ENCODE measurements at places on chromosomes 2 and 18.

GRCh38 chr2:150332383-150332782 lies 155.1 kb downstream of the RND3 start:
- DNase-seq = peak; percentile 0

- no peak for DNase-seq
These were observed 176.7 kb upstream of the TPO start for GRCh38 chr2:1236606-1237005.

DNA sequence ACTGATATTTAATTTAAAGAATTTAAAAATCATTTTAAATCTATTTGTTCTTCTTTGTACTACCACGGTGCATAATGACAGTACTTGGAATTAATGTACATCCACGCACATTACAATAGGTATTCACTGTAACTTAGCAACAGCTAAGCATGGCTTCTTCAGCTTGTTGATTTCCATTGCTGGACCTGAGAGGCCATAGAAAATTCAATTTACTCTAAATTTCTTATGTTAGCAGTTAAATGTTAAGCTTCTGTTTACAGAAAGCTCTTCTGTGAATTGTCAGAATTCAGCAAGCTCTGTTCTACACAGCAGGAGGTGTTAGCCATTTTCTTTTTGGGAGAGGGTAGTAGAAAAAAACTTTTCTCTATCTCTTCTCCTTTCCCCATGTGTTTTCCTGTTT lies 1149.3 kb upstream of the CDH2 start:
- peak; percentile 14 for DNase-seq

DNA sequence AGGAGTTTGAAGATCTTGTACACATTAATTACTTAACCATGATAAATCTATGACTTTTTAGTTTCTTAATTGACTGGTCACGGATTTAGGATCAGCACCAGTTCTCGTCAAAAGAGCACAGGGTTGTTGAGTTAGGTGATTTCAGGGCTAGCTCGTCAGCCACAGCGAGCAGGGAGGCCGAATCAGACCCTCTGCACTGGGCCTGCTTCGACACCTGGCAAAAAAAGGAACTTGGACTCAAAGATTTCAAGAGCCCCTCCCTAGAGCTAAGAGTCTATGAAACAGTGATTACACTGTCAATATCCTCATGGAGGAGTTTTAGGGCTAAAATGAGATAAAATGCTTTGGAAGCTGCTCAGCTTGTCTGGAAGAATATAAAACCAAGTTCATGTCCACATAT lies 4.6 kb upstream of the SERTAD2 start:
- no peak for DNase-seq

DNA sequence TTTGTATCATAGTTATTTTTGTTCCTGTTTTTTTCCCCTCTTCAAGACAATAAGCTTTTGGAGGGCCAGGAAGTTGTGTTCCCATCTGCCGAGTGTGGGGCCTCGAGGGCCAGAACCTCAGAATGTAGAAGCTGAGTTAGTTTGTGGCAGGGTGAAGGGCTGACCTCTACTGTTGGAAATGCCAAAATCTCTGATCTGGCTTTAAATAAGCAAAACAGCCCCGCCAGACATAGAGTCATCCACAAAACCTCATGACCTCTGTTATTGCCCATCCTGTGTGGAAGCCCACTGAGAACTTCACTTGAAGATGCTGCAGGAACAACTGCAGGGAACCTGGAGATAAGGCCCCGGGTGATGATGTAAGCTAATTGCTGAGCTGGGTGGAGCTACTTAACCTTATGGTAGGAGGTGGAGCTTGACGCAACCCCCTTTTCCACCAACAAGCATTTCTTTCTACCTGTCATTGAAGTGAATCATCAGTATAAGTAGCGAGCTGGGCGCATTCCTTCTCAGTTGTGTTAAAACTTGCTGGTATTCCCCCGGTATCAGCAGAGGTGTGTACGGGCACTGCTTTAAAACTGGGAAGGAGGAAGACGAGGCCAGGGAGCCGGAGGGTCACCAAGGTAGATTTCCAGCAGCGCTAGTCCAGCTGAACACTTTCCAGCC lies 177.2 kb downstream of the NEDD4L start:
- DNase-seq = peak; percentile 72

DNA sequence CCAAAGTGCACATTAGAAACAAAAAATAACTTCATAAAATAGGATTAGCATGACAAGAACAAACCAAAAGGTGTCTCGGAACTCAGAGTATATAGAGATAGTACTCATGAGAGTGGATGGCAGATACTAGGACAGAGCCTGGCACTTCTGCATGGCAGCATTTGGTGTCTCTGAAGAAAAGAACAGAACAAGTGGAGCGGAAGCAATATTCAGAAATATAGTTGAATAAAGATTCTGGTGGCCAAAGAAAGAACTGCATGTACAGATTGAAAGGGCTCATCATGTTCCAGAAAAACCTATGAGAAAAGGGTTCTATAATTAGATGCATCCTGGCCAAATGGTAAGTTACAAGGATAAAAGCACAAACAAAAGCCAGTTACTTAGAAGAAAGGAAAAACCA lies 90.9 kb downstream of the CCDC138 start:
- DNase-seq = peak; percentile 17
